GM19239 (cell line): ENCODE measurements at places on chromosomes 5 and 9.

DNA sequence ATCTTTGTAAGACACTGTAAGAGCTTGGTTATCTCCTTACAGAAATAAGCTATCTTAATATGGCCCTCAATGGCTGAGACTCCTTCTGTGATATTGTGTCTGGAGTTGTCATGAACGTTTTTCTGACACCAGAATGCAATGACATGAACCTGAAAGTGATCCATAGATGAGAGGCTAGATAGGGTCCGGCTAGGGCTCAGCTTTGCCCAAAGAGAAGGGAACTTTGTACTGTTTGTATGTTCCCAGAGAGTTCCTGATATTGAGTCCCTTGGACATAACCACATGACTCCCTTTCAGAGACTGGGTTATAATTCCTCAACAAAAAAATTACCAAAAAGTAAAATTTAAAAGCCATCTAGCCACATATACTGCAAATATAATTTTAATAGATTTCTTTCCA, 575.8 kb upstream of the CLINT1 start:
- DNase-seq = no peak

- DNase-seq = no peak
Observed at GRCh38 chr5:65066387-65067146, 297.8 kb downstream of the CWC27 start.

DNA sequence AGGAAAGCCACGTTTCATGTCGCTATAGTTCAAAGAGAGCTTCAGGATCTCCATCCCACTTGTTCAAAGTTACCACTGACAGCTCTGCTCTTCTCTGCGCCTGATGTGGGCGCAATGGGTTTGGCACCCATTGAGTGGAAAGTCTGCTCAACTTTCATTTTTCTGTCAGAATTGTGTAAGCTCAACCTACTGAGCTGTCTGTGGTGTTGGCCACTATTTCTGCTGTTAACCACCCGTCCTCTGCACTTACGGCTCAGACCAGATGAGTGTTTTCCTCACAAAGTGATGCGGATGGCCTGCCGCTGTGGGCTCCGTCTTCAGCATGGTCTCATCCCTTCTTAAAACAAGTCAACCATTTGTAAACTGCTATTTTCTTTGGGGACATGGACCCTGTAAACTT, 131.2 kb downstream of the WNK2 start:
- no peak for DNase-seq

DNA sequence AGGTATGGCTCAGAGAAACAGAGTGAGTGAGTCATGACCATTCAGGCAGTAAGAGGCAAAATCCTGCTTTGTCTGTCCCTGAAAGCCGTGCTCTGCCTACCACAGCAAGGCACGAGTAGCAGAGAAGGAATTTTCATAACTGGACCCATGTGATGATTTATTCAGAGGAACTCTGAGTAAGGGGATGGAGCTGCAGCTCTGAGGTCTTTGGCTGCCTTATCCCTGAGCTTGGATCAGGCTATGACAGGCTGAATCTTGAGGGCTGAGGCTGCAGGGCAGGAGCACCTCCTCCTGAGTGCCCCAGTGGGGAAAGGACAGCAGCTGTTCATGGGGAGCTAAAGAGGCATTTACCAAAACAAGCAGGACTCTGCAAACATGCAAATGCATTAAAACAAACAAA, 183.4 kb downstream of the PAPPA start:
- DNase-seq = no peak

DNA sequence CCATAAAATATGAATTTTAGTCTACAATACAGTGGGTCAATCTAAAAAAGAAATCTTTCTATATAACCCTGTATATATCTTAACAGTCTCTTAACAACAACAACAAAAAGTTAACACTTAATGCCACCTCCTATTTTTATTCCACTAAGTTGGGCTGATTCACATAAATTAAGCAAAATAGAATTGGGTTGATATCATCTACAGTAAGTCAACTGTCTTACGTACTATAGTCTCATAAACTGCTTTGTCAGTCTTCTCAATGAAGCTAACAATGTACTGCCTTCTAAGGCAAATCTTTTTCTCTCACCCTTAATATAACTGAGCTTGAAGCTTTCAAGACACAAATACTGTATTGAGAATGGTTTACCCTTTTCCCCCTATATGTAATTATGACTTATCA, 185.7 kb downstream of the ADAMTS6 start:
- no peak for DNase-seq

- no peak for DNase-seq
Observed at GRCh38 chr5:127891942-127892341, 188.8 kb downstream of the CCDC192 start.

DNA sequence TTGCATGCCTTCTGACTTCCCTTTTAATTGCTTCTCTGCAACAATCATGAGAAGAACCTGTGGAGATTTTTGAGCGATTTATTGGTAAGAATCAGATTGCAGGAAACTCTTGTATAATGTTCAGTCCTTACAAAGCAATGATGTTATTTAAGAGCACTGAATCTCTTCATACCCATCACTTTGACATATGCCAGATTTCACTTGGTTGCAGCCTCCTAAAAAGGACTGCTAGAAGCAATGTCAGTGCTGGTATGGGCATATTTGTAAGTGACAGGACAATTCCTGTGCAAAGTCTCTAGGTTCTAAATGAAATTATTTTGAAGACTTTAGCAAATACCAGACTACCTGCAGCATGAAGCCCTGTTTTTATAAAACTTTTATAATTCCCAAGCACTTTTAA, 2272.7 kb upstream of the WWC1 start:
- no peak for DNase-seq

- DNase-seq = no peak
Observed at GRCh38 chr5:164010900-164011299, 505.5 kb downstream of the MAT2B start.

- DNase-seq = no peak
Observed at GRCh38 chr9:114775121-114775520, 30.7 kb downstream of the TNFSF15 start.

DNA sequence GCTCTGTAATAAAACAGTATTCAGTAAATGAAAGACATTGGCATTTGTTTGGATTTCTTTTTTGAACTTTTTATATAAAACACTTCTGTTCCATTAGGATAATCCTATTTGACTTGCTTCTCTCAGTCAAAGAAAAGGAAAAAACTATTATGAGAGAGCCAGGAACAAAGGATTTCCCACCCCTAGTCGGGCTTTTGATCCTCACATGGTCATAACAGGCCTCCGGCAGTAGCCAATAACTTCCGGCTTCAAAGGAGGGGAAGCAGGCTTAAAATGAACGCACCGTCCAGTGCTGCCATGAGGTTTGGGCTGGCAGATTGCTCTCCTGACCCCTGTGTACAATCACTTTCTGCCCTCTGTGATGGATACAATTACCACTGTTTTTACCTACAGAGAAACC, 209.3 kb downstream of the ZNF608 start:
- DNase-seq = no peak

DNA sequence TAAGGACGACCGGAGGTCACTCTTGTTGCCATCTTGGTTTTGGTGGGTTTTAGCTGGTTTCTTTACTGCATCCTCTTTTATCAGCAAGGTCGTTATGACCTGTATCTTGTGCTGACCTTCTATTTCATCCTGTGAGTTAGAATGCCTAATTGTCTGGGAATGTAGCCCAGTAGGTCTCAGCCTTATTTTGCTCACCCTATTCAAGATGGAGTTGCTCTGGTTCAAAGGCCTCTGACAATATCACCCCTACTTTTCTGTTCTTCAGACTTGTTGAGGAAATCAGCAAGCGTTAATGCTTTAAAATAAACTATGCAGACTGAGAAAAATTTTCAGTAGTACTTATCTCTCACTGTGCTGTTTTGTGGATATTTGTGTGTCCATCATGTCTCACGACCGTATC, 92.6 kb downstream of the MTRR start:
- DNase-seq = no peak

GRCh38 chr5:87258507-87258906, 9.2 kb upstream of the RASA1 start:
- DNase-seq = no peak

DNA sequence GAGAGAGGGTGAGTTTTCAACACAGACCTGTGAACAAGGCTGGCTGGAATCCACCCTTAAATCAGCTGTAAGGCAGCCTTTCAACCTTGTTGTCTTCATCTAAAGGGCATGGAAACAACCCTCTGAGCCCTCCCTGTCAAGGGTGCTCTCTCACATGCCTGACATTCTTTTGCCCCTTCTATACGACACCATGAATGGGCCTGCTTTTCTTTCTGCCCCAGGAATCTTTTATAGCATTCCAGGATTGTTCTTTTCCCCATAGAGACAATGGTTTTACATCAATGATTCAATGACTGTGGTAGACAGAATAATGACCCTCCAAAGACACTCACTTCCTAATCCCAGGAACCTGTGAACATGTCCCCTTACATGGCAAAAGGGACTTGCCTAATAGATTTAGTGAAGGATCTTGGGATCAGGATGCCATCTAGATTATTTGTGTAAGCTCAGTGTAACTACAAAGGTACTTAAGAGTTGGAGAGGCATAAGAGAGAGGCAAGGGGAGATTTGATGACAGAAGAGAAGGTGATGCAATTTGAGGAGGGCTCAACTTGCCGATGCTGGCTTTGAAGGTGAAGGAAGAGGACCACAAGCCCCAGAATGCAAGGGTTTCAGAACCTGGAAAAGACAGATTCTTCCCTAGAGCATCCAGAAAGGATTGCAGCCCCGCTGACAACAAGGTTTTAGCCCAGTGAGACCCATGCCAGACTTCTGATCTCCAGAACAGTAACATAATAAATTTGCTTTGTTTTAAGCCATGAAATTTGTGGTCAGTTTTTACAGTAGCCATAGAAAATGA, 29.2 kb upstream of the HMHB1 start:
- no peak for DNase-seq

DNA sequence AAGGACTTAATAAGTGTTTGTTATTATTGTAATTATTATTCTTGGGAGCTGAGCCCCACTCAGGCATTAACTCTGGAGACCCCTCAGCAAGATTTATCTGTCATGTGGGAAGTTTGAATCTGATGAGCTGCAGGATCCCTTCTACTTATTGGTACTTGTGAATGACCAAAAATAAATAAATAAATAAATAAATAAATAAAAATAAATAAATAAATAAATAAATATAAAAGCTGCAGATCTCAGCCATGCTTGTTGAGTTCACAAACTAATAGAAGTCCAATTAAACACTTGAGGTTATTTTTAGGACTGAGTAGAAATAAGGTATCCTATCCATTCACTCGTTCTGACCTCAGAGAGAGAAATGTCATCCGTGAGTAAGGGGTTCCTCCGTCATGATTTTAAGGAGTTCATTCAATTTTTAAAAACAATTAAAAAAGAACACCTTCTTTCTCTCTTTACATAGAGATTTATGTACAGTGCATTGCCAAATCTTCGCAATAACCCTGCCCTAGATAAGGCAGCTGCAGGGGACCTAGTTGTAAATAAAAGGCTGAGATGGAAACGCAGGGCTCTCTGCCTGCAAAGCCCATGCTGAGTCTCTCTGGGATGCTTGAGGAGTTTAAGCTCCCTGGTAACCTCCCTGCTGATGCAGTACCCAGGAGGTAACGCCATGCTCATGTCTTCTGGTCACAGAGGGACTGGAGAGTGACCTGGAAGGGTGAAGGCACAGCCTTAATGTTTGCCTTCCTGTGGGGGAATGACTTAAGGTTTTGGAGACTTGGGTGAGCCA, 1.2 kb downstream of the EFCAB9 start:
- no peak for DNase-seq

DNA sequence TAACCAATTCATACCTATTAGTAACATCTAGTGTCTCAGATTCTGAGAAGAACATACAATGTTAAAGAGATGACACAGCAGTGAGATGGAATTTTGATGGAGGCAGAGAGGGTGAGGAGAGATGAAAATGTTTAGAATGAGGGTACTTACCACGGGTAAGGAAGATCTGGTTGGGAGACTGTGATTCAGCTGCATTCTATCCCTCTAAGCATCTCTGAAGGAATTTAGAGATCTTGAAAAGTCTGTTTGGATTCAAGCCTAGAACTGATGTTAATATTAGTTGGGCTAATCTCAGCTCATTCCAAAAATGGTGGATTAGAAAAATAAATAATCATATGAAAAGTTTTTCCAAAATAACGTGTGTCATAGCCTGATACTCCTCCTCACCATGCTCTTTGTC, 191.5 kb upstream of the CLINT1 start:
- no peak for DNase-seq
